ENCODE measurements at places on chromosomes 3 and 15.
A peak's percentile ranks its signal among the peaks of the same experiment; 100 is the strongest.

GRCh38 chr3:138440121-138440521 is 5.7 kb downstream of the ESYT3 start:
- DNase-seq: no peak

DNA sequence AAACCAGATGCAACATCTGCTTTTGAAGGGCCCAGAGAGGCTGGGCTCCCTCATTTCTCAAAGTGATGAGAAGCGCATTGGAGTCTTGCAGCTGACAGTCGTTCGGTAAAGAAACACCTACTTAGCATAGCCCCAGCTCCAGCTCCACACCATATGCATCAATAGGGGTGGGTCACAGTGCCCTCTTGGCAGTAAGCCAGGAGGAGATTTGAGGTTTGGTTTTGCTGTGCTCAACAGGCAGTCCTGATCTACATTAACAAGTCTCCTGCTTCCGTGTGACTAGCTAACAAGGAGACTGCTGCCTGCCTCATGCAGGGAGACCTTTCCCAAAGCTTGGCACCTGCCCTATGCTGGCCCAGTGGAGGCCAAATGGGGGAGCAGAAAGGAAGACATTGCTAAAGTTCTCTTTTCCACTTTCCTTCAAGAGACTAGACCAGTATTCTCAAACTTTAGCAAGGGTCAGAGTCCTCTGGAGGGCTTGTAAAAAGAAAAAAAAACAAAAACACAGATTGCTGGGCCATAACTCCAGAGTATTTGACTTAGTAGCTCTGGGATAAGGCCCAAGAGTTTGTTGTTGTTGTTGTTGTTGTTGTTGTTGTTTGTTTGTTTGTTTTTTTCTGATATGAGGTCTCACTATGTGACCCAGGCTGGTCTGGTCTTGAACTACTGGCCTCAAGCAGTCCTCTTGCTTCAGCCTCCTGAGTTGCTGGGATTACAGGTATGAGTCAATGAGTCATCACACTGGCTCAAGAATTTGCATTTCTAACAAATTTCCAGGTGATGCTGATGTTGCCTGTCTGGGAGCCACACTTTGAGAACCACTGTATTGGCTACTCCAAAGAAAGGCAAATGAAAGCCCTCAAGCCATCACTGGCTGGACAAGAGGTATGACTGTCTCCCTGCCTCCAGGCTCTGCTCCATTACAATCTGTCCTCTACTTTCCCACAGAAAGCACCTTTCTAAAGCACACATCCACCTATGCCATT is 294.9 kb downstream of the RORA start:
- DNase-seq: no peak

- DNase-seq: no peak
Observed at GRCh38 chr3:107884028-107884427, 206.8 kb downstream of the CD47 start.

DNA sequence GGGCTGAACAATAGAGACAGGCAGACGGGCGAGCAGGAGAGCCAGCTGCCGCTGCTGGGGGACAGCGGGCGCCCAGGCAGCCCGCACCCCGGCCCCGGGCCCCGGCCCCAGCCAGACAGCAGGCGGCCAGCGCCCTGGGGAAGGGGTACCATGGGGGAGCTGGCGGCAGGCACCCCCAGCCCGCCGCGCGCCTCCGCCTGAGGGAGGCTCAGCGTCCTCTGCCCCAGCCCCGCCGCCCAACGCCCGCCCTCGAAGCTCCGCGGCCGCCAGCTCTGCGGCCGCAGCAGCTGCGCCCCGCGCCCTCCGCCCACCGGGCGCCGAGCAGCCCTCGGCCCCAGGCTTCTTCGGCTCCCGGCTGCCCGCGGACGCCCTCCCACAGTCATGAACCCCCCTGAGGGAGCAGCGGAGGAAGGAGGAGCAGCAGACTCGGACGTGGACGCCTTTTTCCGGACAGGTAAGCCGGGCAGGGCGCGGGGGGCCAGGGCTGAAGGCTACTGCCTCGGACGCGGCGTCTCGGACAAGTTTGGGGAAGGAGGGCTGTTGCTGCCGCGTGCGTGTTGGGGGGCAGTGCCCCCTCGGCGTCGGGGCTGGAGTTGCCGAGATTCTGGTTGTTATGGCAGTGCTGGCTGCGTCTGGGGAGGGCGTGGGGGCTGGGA is 41.6 kb upstream of the ROPN1 start:
- no peak for DNase-seq

GRCh38 chr15:99630607-99631131 is 64.9 kb downstream of the MEF2A start:
- no peak for DNase-seq

DNA sequence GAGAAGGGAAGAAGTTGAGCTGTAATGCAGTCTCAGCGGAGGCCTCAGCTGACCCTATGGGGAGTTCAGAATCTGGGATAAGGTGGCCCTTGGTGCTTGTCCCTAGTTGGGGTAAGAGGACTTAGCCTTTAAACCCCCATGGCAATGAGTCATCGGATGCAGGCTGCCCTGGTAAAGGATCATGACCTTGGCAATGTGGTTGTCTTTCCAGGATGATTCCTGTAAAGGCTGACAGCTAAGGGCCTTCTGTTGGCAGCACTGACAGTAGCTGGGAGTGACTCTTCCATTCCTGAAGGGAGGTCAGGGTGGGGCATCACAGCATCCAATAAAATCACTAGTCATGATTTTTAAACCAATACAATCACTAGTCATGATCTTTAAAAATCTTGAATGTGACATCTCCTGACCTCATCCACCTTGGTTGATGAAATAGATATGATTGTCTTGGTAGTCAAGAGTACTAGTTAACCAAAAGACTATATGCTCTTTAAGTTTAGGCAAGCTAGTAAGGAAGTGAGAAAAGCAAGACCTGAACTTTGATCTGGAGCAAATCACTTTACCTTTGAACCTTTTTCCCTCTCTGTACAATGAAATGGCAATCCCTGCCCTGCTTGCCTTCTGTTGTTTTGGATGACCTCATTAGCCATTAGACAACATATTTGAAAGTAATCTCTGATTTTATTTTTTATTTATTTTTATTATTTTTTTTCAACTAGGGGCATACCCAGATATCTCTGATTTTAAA is 71.3 kb upstream of the CACNA1D start:
- DNase-seq: no peak

DNA sequence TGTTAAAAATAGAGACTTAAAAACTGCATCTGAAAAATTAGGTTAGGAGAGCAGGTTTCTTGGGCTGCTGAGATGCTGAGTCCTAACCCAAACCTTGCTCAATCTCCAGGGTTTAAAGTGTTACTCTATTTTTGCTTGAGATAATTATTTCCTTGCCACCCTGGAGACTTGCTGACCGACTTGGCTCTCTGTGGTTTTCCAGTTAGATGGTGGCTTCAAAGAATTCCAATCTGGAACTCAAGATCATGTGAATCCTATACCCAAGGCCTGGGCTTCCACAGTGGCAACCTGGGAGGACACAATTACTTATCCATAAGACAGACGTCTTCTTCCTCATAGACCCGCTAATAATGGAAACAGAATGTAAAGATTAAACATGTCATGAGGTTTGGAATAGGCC is 47.7 kb downstream of the SUMF1 start:
- DNase-seq: no peak

GRCh38 chr3:169624533-169624972 is 39.0 kb downstream of the MECOM start:
- DNase-seq: no peak

DNA sequence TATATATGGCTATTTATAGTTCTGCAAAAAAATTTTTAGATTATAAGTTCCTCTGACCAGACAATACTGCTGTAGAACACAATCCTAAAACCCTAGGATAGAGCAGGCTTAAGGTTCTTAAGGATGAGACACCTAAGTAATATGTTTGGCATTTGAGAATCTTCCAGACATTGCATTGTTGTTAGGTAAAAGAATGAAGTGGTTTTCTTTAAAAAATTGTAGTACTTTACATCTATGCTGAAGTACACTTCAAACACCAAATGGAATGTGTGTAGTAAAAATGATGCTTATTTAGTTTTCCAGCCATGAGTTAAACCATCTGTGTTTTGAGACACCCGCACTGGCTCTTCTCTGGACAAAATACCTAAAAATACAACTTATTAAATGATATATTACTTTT is 857.7 kb downstream of the OTOL1 start:
- no peak for DNase-seq

DNA sequence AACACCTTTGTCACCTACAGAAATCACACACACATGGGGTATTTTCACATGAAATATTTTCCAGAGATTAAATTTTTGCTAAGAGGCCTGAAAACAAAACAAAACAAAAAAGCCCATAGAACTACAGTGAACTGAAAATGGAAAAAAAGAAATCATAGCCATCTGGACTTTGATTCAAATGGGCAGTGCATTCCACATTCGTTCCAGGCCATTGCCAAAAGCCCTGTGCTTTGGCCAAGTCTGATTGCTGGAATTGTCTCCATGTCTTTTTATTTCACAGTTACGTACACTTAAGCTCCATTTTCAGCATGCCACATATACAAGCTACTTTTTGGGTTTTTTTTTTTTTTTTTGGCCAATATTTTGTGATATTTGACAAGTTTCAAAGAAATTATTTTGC is 47.1 kb downstream of the TFG start:
- no peak for DNase-seq

GRCh38 chr3:138081371-138082084 is 33.9 kb downstream of the DZIP1L start:
- no peak for DNase-seq

DNA sequence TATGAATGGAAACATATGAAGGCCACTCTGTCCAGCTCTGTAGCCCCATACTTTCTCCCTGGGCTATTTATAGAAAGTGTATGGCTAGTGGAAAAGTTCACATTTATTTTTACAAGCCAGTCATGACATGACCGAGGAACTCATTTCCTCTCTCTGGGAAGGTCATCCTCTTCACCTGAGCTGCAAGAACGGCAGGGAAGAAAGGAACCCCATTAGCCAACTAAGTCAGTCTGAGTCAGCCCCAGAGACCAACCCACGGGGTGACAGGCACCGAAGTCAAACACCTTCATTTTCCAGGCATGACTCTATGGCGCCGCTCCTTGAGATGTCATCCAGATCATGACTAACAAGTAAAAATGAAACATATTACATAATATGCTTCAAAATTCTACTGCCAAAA is 4.8 kb downstream of the PAQR9 start:
- no peak for DNase-seq

- no peak for DNase-seq
Observed at GRCh38 chr3:30097022-30097650, 509.3 kb upstream of the TGFBR2 start.

- DNase-seq: no peak
Observed at GRCh38 chr3:24311881-24312280, 182.8 kb downstream of the THRB start.

GRCh38 chr15:64559243-64559642 is 98.9 kb downstream of the ZNF609 start:
- DNase-seq: no peak

DNA sequence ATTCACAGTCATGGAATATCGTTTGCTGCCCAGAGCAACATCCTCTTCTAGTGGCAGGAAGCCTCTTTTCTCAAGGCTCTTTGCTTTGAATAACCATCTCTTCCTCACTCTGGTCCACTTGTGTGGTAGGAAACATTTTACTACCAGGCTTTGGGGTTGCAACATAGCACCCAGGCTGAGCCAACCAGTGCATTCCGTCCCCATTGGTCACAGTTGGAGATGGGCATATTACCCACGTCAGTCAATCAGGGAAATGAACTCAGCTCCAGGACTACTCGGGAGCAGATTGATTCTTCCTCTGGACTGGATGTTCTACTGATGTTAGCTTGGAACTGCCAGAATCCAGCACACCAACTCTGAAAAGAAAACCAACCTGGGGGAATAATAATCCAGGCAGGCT is 4.2 kb upstream of the PEX5L start:
- DNase-seq: no peak

- DNase-seq: no peak
Observed at GRCh38 chr3:127161973-127162579, 30.9 kb upstream of the PRR23E start.

- no peak for DNase-seq
Observed at GRCh38 chr15:55195996-55196395, 745 bp downstream of the RSL24D1 start.

- no peak for DNase-seq
Observed at GRCh38 chr3:181510500-181510899, 201.2 kb upstream of the SOX2 start.

DNA sequence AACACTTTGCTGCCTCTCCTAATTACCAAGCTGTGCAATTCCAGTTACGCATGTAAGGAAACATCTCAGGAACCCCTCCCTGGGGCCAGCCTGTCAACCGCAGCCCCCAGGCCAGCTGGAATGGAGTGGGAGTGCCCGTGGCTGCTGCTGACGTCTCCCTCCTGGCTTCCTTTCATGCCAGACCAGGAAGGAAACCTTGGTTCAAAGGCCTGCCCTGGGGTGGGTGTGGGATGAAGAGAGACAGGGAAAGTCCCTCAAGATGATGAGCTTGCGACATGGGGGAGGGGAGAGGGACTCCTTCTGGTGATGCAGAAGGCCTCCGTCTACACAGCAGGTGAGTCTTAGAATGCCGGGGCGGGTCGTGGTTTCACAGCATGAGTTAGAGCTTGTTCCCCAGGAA is 11.4 kb upstream of the CYP11A1 start:
- DNase-seq: peak; percentile 56

GRCh38 chr3:182989566-182989965 is 9.2 kb upstream of the DCUN1D1 start:
- no peak for DNase-seq

DNA sequence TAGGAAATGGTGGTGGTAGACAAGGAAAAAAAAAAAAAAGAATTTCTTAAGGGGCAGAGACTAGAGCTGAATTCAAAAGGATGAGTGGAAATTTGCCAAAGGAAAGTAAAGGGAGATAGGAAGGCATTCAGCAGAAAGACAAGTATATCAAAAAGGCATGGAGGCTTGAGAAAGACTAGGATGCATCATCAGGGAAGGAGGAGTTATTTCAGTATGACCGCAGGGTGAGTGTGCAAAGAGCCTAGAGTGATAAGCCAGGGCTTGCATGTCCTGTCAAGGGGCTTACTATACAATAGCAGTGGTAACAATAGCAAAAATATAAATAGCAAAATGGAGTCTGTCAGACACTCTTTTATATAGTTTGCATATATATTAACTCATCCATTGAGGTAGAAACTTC is 112.0 kb downstream of the FRMD4B start:
- DNase-seq: no peak

DNA sequence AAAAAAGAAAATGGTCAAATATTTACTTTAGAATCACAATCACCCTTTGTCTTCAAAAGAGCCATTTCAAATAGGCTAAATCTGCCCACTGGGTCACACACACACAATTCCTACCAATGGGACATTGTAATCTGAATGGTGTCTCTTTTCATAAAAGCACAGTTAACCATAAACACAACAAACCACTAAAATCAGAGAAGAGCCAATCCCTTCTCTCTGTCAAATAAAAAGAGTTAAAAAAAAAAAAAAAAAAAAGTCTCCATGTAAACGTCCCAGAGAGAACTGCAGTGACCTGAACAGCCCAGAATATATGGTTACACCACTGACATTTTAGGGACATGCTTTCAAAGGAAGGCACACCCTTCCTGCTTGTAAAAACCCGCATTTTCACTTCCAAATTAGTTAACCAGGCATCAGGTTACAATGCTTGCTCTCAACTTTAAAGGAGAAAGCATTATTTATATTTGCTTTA is 63.7 kb downstream of the PRICKLE2 start:
- no peak for DNase-seq

- no peak for DNase-seq
Observed at GRCh38 chr3:148911592-148911991, 46.5 kb downstream of the CPA3 start.

GRCh38 chr3:40969341-40969740 is 230.0 kb upstream of the CTNNB1 start:
- DNase-seq: no peak

Measured in stimulated activated CD4-positive, alpha-beta T cell treated with anti-CD3 and anti-CD28 coated beads, TNF-alpha, amount 100 ng/mL, for 1 hour (primary cell).